ENCODE measurements at places on chromosomes 5 and 9. TPM values are rescaled to one million over a fixed set of nuclear protein-coding genes. Genes with fewer than 3 reads are reported as not detected.

The SH2D3C gene
- total RNA-seq = 9.2 TPM

The NPDC1 gene
- total RNA-seq = 23.1 TPM

The HSPA9 gene
- total RNA-seq = 219 TPM

The ZFP2 gene
- 7.6 TPM for total RNA-seq

The EQTN gene
- 1.4 TPM for total RNA-seq

The SIT1 gene
- total RNA-seq = not detected

The SLC46A2 gene
- total RNA-seq = not detected

The SLC25A2 gene
- total RNA-seq = 0.23 TPM

The CTSL gene
- total RNA-seq = 36.7 TPM

The PCDHB6 gene
- total RNA-seq = 4.2 TPM

The C9orf50 gene
- 0.23 TPM for total RNA-seq

The ZFP37 gene
- total RNA-seq = 17.5 TPM

The CAPSL gene
- 6.5 TPM for total RNA-seq

The SAXO1 gene
- not detected for total RNA-seq

The SH3RF2 gene
- total RNA-seq = 1.2 TPM

The PCDHGA3 gene
- 7.2 TPM for total RNA-seq

The LRRC19 gene
- total RNA-seq = not detected

The CDX1 gene
- not detected for total RNA-seq

The NR2F1-AS1 gene
- total RNA-seq = 82.4 TPM

The DBH gene
- total RNA-seq = under 0.01 TPM

The ANKDD1B gene
- 1.6 TPM for total RNA-seq

The SPOCK1 gene
- 53.3 TPM for total RNA-seq

The MAP3K1 gene
- 33.4 TPM for total RNA-seq

The TEK gene
- 10.6 TPM for total RNA-seq
